ENCODE measurements at places on chromosomes 1 and 21. TPM values are rescaled to one million over a fixed set of nuclear protein-coding genes. Genes with fewer than 3 reads are reported as not detected.

- DNase-seq: no peak
Measured at GRCh38 chr1:203797216-203797615, 1.8 kb downstream of the ZBED6 start.

GRCh38 chr1:219966071-219966349, 37.7 kb upstream of the SLC30A10 start:
- no peak for DNase-seq

DNA sequence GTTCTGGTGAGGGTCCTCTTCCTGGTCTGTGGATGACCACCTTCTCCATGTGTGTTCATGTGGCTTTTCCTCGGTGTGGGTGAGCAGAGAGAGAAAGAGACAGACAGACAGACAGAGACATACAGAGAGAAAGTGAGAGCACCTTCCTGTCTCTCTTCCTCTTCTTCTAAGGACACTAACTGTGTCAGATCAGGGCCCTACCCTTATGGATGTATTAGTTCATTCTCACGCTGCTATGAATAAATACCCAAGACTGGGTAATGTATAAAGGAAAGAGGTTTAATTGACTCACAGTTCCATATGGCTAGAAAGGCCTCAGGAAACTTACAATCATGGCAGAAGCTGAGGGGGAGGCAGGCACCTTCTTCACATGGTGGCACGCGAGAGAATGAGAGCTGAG, 131.5 kb upstream of the ZNF648 start:
- no peak for DNase-seq

GRCh38 chr21:42424914-42425541, 21.3 kb downstream of the UBASH3A start:
- no peak for DNase-seq

- DNase-seq: no peak
Measured at GRCh38 chr21:16538405-16538804, 808.6 kb downstream of the USP25 start.

DNA sequence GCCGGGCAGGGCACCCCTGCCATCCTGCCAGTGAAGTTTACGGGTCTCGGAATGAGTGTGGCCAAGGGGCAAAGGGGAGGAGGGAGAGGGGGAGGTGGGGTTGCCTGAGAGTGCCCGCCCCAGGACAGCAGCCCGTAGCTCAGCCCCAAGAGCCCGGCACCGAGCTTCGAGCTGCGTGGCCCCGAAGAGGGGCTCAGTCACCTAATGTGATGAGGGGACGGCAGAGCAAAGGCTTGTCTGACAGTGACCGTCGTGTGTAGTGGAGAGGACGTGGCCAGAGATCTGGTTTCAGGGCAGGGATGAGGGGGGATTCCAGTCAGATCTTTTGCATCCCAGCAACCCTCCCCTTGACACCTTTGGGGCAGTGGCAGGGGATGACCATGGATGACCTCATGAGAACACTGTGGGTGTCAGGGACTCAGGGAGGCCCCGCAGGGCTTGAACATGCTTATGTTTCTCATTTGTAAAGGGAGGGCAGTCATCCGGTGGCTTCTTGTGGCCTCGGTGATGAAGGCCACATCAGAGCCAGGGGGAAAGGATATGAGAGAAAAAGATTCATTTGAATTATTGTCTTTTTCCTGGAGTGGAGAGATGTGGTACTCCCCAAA, 1.1 kb upstream of the TRPM2 start:
- no peak for DNase-seq

The SMCP gene
- not detected for total RNA-seq

The SLC35A3 gene
- total RNA-seq: 12.5 TPM
